ENCODE measurements at places on chromosomes 1 and 21.

DNA sequence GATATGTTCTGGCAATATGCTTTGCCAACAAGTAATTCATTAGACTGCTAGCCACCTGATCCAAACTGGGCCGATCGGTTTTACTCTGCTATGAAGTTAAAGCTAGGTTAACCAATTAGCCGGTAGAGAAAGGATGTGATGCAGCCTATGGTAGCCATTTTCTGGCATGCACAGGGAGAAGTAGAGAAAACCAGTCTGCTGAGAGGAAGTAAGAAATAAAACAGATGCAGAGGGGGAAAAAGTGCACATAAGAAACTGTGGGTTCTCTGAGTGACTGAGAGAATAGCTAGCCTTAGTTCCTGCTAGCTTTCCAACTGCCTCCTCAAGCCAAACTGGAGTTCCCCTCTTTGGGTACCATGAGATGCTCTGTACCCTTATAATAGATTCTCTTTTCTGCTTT is 52.8 kb downstream of the ARID4B start:
- DNase-seq: no peak

DNA sequence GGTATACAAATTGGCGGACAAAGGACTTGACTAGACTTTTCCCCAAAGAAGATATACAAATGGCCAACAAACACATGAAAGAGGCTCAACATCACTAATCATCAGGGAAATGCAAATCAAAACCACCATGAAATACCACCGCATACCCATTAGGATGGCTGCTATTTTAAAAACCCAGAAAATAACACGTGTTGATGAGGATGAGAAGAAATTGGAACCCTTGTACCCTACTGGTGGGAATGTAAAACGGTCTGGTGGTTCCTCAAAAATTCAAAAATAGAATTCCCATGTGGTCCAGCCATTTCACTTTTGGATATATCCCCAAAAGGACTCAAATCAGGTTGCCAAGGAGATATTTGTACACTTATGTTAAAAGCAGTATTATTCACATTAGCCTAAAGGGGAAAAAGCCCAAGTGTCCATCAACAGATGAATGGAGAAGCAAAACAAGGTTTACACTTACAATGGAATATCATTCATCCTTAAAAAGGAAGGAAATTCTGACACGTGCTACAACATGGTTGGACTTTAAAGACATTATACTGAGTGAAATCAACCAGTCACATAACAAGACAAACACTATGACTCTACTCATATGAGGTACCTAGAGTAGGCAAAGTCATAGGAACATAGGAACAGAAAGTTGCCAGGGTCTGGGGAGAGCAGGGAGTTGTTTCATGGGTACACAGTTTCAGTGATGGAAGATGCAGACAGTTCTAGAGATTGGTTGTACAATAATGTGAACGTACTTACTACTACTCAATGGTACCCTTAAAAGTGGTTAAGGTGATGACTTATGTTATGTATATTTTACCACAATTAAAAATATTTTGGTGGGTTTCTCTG is 17.0 kb downstream of the CD34 start:
- DNase-seq: no peak

DNA sequence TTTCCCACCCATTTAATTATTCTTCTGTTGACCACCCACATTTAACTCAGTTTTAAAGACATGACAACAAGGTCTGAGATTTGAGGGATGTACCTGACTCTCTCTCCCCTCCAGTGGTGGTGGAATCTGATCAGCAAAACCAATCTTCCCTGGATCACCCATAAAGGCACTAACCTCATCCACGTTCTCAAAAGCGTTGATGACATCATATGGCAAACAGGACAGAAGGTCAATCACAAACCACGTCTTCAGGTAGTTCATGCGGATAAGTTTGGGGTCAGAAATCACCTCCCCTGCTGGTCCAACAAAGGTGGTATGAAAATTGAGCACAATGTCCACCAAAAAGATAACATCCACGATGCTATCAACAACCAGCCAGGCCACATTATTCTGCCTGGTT is 115.3 kb downstream of the KCNH1 start:
- no peak for DNase-seq

DNA sequence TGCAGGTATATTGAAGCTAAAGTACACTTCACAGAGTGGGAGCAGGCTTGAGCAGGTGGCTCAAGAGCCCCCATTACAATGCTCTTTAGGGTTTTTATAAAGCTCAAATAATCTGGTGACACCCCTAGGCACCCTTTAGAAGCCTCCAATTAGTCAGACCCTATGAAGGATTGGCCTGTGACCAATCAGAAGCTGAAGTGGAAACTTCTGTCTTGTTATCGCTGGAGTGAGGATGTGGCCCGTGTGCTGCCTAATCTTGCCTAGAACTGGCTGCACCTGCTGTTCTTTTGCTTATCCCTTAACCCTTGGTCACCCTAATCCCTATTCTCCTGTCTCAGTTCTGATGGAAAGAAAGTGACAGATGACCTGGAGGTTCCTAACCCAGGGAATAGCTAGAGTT is 70.8 kb upstream of the ABCG1 start:
- DNase-seq: peak; percentile 8

DNA sequence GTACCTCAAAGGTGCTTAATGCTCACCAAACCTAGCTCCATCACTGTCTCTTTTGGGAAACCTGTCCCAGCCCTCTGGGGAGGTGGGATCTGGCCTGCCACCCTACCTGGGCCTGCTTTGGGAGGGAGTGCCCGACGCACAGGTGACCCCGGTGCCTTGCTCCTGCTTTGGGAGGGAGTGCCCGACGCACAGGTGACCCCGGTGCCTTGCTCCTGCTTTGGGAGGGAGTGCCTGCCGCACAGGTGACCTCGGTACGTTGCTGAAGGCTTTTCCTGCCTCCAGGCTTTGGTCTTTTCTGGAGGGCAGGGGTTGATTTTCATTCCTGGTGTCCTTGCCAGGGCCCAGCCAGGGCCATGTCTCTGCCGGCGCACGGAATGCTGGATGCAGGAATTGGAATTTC is 25.2 kb upstream of the C1orf174 start:
- DNase-seq: no peak

- no peak for DNase-seq
Measured at GRCh38 chr21:17461014-17461413, 51.8 kb upstream of the CXADR start.

- no peak for DNase-seq
Measured at GRCh38 chr1:166692346-166692745, 146.9 kb upstream of the POGK start.

- DNase-seq: no peak
Measured at GRCh38 chr1:6009120-6010040, 17.2 kb upstream of the NPHP4 start.

GRCh38 chr1:212987702-212988322 is 27.9 kb downstream of the ANGEL2 start:
- DNase-seq: no peak

GRCh38 chr1:157496121-157496526 is 56.2 kb downstream of the FCRL5 start:
- peak; percentile 67 for DNase-seq

DNA sequence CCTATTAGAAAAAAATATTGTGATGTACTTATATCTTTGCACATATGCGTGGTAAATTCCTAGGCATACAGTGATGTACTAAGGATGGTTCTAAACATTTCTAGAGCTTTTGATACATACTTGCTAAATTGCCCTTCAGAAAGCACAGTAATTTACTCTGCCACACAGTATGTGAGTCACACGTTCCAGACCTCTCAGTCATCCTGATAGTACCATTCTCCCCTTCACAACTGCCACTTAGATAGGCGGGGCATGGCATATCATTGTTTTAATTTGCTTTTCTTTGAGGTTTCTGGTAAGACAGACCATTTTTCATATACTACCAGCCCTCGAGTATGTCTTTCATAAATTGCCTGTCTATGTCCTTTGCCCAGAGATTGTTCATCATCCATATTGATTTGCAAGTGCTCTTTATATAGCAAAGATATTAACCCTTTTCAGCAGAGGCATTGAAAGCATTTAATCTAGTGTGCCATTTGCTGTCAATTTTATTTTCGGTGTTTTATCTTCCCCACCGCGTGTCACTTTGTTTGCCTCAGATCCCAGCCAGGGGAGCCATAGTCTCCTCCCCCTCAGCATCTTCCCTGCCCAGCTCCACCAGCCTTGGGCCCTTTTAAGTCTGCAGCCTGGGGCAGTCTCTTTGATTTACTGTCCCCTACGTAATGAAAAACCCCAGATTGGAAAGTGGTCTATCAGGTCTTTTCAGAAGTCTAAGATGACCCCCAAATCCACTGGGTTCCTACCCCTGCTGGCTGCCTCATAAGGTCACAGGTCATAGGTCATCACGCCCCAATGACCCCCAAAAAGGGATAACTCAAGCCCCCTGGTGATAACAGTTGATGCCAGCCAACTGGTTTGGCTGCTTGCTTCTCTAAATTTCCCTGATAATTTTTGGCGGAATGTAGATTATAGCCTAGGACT is 11.8 kb upstream of the PAX7 start:
- no peak for DNase-seq

DNA sequence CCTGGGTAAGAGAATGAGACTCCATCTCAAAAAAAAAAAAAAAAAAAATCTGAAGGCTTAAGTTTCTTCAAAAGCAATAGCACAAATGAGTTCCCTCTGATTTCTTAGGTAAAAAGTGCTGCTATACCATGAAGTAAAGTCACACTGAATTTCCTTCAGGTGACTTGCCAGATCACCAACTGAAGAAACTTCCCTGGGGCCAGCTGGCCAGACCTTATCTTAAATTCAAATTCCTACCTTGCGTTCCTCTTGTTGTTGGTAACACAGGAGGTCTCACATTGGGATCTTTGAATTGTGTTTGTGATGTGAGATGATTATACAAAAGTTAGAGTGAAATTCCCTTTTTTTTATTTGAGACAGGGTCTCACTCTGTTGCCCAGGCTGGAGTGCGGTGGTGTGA is 11.8 kb downstream of the INAVA start:
- DNase-seq: no peak

DNA sequence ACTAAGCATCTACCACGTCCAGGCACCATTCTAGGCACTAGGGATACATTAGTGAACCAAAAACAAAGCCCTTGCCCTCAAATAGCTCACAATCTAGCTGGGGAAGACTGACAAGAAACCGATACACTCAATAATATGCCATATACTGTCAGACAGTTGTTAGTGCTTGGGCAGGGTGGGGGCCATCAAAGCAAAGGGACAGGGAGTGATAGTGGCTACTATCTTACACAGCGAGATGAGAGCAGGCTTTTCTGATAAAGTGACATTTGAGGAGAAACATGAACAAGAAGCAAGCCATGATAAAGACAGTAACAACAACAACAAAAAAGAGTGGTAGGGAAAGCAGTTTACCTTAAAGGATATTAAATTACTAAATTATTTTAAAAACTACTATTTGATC is 41.1 kb downstream of the ERO1B start:
- no peak for DNase-seq

DNA sequence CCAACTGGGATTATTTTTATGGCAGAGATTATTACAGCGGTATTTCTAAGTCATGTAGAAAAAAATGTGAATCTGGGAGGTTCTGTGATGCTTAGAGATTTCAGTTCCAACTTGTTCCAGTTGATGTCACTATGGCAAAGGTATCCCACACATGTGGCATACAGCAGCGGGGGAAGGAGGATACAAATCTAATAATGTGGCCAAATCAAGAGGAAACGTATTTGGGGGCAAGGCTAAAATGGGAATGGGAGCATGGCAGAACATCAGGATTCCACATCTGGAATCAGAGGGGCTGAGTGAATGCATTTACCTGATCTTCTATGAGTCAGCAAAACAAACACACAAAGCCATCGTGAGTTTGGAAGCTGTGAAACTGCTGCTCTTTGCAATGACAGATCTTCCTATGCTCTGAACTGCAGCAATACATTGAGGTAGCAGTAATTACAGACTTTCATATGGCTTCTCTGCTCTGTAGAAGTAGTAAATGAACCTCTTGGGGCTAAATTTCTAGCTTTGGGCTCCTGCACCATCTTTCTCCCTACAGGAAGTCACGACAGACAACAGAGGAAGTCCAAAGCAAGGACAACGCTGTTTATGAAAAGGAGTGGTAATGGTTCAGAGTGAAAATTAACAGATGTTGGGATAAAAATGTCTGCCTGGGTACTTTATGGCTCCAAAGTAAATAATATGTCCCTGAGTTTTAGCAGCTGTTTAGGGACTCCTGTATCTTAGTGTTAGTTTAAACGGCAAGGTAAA is 55.5 kb downstream of the GABPA start:
- DNase-seq: no peak

GRCh38 chr21:42918291-42918690 is 7.1 kb downstream of the ERVH48-1 start:
- DNase-seq: no peak
